ENCODE measurements at places on chromosomes 7 and 10.

DNA sequence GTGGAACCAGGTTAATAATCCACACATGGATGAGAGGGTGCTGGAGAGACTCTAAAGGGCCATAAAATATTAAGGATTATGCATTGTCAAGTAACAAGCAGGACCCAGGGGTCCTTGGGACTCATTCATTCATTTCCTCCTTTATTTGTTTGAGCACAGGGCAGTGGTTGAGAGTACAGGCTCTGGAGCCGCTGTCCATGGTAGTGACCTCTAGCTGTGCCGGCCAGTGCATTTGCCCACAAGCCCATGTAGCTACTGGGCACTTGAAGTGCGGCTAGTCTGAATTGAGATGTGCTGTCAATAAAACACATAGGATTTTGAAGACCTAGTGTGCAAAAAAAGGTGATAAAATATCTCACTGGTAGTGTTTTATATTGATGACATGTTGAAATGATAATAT is 137.6 kb downstream of the C10orf105 start:
- no peak for DNase-seq

DNA sequence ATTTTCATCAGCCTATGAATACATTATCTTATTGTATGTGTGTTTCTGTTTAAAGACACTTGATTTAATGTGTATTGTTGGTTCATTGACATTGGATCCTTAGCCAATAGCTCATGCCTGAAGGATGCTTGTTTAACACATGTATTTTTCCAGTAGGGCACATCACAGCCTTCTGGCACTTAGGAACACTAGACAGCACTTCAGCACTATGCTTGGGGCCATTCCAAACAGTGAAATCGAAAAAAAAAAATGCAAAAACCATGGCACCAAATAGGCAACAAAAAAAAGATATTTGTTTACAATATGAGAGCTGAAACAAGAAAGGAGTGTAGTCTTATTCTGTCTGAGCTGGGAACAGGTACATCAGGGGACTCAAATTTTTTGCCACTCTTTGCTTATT is 262.8 kb downstream of the SLC25A13 start:
- DNase-seq: no peak

GRCh38 chr7:114026486-114027089 is 107.8 kb upstream of the PPP1R3A start:
- DNase-seq: no peak

GRCh38 chr10:86221442-86222335 is 144.9 kb downstream of the GRID1 start:
- no peak for DNase-seq

DNA sequence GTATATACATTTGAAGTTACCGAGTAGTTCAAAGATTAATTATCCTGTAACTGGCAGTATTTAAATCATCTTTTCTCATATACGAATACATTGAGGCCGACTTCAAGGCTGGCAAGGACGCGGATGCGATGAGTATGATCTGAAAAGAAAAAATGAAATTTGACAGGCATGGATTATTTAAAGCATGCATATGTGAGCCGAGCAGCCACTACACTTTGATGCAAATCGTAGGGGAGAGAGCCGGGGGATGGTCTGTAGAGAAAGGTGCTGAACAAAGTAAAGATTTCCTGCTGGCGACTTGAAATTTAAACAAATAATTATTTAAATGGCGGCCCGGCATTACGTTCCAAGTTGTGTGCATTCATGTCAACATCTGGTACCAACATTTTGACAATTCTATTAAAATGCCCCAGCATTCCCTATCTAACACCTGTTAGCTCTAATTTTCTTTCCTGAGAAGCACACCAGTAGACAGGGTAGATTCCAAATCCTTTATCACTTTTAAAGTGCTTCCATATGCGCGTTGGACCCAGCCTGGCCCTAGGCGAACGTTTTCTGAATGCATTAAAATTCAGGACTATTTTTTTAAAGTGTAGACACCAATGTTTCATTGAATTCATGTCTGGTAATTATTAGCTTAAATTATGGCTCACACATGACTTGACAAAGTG is 188.7 kb downstream of the EMX2 start:
- no peak for DNase-seq

GRCh38 chr7:147579148-147579547 is 1011.4 kb upstream of the C7orf33 start:
- DNase-seq: no peak

- DNase-seq: no peak
Measured at GRCh38 chr7:158411232-158411950, 176.2 kb downstream of the PTPRN2 start.

DNA sequence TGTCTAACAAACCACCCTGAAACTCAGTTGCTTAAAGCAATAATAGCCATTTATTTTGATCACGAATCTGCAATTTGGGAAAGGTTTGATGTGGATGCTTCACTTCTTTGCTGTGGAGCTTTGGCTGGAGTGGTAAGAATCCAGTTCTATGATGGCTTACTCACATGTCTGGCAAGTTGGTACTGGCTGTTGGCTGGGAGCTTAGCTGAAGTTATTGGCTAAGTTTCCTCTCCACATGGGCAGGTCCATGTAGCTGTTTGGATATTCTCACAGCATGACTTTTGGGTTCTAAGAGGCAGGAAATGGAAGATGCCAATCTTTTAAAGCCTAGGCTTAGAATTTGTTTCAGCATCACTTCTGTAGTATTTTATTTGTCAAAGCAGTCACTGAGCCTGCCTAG is 277.6 kb upstream of the NRP1 start:
- DNase-seq: no peak

DNA sequence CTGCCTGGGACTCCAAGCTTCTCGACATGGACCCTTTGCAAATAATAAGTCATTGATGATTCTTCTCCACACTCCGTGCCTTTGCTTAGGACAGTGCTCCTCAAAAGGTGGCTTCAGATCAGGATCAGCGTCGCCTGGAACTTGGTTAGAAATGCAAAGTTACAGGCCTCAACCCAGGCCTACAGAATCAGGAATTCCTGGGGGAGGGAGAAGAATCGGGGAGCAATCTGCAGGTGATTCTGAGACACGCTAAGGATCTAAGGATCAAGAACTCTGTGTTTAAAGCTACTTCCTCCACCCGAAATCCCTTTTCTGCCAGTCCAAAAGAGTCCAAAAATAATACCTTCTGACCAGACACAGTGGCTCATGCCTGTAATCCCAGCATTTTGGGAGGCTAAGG is 78.1 kb downstream of the C10orf105 start:
- DNase-seq: no peak

- DNase-seq: no peak
Measured at GRCh38 chr7:138208864-138209263, 132.6 kb downstream of the AKR1D1 start.
